Right atrium auricular region (tissue), 2 donors: ENCODE measurements at places on chromosomes 7 and 10. TPM values are rescaled to one million over a fixed set of nuclear protein-coding genes. Genes with fewer than 3 reads are reported as not detected.

DNA sequence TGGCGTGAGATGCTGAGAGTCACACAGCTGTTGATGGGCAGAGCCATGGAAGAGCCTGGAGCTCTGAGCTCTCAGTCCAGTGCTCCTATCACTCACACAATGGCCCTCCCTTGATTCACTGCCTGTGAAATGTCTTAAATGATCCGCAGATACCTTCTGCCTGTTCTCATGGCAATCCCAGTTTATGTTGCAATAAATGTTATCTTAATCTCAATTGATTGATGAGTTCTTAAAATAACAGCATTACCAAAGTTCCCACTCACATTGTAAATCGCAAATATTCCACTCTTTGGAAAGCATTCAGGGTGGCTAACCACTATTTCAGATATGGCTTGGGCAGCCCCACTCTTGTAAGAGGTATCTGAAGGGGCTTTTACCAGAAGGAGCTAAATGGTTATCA, 865.5 kb downstream of the LRMDA start:
- no peak overlapping the region for H3K4me3 ChIP-seq
- H3K27ac ChIP-seq = no peak overlapping the region
- peaks cover 14% of the 10 kb centered on the region for H3K4me1 ChIP-seq
- no peak for DNase-seq
- no peaks in the 10 kb centered on the region for H3K27me3 ChIP-seq
- no peaks in the 10 kb centered on the region for H3K36me3 ChIP-seq

- H3K36me3 ChIP-seq = no peaks in the 10 kb centered on the region
- H3K27me3 ChIP-seq = no peaks in the 10 kb centered on the region
- no peak for DNase-seq
- H3K4me3 ChIP-seq = no peak overlapping the region
- H3K27ac ChIP-seq = no peak overlapping the region
- no peaks in the 10 kb centered on the region for H3K4me1 ChIP-seq
Observed at GRCh38 chr10:71537125-71537524, 140.4 kb downstream of the CDH23 start.

DNA sequence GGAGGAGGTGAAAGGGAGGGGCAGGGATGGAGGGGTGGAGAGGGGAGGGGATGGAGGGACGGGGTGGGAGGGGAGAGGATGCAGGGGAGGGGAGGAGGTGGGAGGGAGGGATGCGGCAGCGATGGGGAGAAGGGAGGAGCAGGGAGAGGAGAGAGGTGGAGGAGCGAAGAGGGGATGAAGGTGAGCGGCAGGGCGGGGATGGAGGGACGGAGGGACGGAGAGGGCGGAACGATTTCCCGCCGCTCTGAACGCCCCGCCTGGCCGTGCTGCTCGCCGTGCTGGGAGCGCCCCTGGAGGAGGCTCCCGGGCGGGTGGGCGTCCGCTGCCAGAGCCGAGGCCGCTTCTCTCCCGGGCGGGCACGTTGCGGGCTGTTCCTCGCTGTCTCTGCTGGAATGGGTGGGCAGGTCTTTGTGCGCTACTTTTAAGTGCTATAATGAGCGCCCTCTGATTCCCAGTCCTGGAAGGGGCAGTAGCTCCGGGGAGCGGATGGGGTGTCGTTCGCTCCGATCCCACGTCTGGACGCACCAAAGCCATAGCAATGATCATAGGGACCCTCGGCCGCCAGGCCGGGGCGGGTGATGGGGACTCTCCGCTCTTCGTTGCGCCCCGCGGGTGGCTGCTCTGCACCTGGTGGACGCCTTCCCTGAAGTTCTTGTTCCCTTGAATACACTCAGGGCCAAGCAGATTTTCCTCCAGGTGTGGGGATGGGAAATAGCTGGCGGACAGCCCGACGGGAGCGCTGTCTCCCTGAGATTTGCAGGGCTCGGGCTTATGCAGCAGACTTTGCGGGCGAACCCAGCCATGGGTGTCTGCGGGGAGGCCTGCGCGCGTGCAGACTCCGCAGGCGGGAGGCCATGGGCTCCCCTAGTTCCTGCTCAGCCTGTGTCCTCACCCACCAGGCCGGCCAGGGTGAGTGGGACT, 81.1 kb upstream of the CPXM2 start:
- no peak overlapping the region for H3K4me3 ChIP-seq
- H3K27ac ChIP-seq = no peak overlapping the region
- DNase-seq = no peak
- no peaks in the 10 kb centered on the region for H3K36me3 ChIP-seq

DNA sequence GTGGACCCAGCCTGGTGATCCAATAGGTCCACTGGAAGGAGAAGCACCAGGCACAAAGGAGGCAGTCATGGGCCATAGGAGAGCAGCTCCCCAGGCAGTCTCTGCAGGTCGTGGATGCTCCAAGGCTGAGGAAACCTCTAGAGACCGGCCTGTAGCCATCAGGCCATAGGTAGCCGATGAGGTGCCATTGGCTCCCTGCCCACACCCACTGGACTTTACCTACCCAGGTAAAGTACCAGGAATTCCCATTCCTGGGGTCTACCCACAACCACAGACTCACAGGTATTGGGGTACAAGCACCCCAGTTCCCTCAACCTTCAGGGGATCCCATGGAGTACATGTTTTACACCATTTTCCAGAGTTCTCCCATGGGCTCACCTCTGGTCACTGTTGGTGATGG, 188.0 kb upstream of the TCERG1L start:
- H3K4me3 ChIP-seq = no peak overlapping the region
- H3K4me1 ChIP-seq = no peaks in the 10 kb centered on the region
- no peaks in the 10 kb centered on the region for H3K27me3 ChIP-seq
- H3K27ac ChIP-seq = no peak overlapping the region
- H3K36me3 ChIP-seq = no peaks in the 10 kb centered on the region

GRCh38 chr10:75546004-75546403, 114.6 kb downstream of the LRMDA start:
- no peaks in the 10 kb centered on the region for H3K4me1 ChIP-seq
- H3K4me3 ChIP-seq = no peak overlapping the region
- H3K27ac ChIP-seq = no peak overlapping the region
- H3K27me3 ChIP-seq = no peaks in the 10 kb centered on the region
- no peaks in the 10 kb centered on the region for H3K36me3 ChIP-seq
- no peak for DNase-seq

DNA sequence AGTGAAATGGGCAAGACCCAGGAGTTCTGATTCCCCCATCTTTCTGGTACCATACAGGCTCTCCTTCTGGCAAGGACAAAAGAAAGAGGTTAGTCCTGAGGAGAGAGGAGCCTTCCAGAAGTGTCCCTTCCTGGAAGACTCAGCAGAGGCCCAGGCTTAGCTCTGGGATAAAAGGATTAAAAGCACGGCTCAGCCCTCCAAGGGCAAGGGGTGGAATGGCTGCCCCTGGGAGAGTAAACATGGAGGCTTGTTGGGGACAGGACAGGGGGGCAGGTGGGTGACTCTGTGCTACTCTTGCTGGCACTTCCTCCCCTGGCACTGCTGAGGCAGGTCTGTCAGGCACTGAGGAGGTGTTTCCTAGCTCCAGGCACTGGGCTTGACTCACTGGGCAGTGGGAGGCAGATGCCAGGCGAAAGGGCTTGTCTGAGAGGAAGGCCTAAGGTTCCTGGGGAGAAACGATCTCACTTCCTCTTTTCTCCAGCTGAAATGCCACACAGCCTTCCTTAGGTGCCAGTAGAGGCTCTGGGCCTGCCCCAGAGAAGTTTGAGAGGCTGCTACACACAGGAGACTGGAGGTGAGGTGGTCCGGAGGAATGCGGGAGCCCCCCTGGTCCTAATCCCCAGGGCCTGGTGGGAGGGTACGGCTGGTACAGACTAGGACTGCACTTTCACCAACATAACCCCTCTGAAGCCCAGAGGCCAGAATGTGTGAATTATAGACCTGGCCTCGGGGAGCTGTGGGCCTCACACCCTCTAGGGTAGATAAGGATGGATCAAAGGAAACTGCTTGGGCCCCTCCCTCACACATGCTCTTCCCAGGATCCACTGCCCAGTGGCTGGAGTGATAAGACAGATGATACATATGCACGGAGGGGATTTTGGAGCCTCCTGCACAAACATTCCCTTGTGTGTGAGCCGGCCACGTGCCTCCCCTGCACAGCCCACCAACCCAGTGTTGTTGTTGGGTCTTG, 63.2 kb upstream of the PODXL start:
- H3K36me3 ChIP-seq = no peaks in the 10 kb centered on the region
- H3K27ac ChIP-seq = no peak overlapping the region
- H3K4me1 ChIP-seq = peaks cover 49% of the 10 kb centered on the region

- no peaks in the 10 kb centered on the region for H3K36me3 ChIP-seq
- no peaks in the 10 kb centered on the region for H3K27me3 ChIP-seq
- DNase-seq = no peak
- H3K27ac ChIP-seq = peak overlapping the region; percentile 92
- H3K4me1 ChIP-seq = no peaks in the 10 kb centered on the region
Observed at GRCh38 chr7:24980534-24981170, 674 bp upstream of the OSBPL3 start.

- no peak overlapping the region for H3K27ac ChIP-seq
- H3K4me1 ChIP-seq = no peaks in the 10 kb centered on the region
- no peak for DNase-seq
- no peaks in the 10 kb centered on the region for H3K27me3 ChIP-seq
Observed at GRCh38 chr7:42381161-42381560, 144.2 kb upstream of the GLI3 start.

DNA sequence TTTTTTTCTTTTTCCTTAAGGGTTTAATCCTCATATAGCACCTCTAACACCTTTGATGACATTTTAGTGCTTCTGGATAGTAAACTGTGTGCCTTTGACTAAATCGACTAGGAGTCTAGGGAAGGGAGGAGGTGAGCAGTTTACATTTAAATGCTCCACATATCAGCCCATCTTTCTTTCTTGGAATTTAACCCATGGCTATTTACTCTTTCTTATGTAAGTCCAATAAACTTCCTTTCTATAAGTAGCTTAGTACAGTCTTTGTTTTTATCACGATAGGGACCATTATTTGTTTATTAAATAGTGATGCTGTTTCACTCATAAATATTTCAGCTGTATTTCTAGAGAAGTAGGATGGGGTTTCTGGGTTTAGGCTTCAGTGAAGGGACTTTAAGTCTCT, 669.9 kb downstream of the AUTS2 start:
- no peaks in the 10 kb centered on the region for H3K4me1 ChIP-seq
- no peak for DNase-seq
- no peak overlapping the region for H3K4me3 ChIP-seq
- no peaks in the 10 kb centered on the region for H3K36me3 ChIP-seq
- H3K27ac ChIP-seq = no peak overlapping the region

- no peaks in the 10 kb centered on the region for H3K27me3 ChIP-seq
- no peak overlapping the region for H3K27ac ChIP-seq
- peaks cover 18% of the 10 kb centered on the region for H3K4me1 ChIP-seq
- DNase-seq = no peak
- H3K4me3 ChIP-seq = no peak overlapping the region
- no peaks in the 10 kb centered on the region for H3K36me3 ChIP-seq
Observed at GRCh38 chr7:10205696-10206095, 768.0 kb upstream of the PHF14 start.

DNA sequence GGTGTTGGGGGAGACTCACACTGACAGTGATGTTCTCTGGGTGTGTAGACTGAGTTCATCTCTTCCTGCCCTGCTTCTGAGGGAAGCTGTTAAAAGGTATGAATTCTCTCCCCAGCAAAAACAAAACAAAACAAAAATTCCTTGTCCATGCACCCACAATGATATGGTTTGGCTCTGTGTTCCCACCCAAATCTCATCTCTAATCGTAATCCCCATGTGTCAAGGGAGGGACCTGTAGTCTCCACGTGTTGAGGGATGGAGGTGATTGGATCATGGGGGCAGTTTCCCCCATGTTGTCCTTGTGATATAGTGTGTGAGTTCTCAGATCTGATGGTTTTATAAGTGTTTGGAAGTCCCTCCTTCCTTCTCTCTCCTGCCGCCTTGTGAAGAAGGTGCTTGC, 245.5 kb downstream of the GALNT17 start:
- no peaks in the 10 kb centered on the region for H3K27me3 ChIP-seq
- no peak for DNase-seq
- no peaks in the 10 kb centered on the region for H3K36me3 ChIP-seq
- no peak overlapping the region for H3K27ac ChIP-seq
- no peak overlapping the region for H3K4me3 ChIP-seq
- H3K4me1 ChIP-seq = no peaks in the 10 kb centered on the region

DNA sequence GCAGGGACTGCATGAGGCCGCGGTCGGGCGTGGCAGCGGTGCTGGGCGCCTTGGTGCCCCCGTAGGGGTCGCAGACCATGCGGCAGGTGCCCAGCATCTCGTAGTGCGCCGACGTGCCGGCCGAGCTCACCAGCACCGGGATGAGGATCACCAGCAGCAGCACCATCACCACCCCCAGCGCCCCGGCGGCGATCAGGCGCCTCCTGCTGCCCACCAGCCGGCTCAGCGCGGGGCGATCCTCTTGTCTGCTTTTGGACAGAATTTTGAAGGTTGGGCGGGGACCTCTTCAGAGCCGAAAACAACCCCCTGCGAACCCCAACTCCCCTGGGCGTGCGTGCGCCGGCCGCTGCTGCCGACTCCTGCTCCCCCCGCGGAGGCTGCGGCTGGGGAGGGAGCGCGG, 779 bp downstream of the C1QL3 start:
- H3K36me3 ChIP-seq = no peaks in the 10 kb centered on the region
- no peaks in the 10 kb centered on the region for H3K27me3 ChIP-seq
- H3K4me1 ChIP-seq = no peaks in the 10 kb centered on the region
- no peak for DNase-seq

- H3K36me3 ChIP-seq = no peaks in the 10 kb centered on the region
- H3K27me3 ChIP-seq = no peaks in the 10 kb centered on the region
- H3K4me1 ChIP-seq = no peaks in the 10 kb centered on the region
- H3K27ac ChIP-seq = no peak overlapping the region
Observed at GRCh38 chr10:101258179-101258885, 29.1 kb upstream of the LBX1 start.

- H3K4me1 ChIP-seq = no peaks in the 10 kb centered on the region
- no peaks in the 10 kb centered on the region for H3K27me3 ChIP-seq
- no peak overlapping the region for H3K4me3 ChIP-seq
- H3K27ac ChIP-seq = no peak overlapping the region
- no peak for DNase-seq
- H3K36me3 ChIP-seq = no peaks in the 10 kb centered on the region
Observed at GRCh38 chr10:8810677-8811076, 756.2 kb downstream of the GATA3 start.

TRIM4 gene
- total RNA-seq = 13.3 TPM

ASZ1 gene
- not detected for total RNA-seq

CDHR1 gene
- total RNA-seq = 1.6 TPM

SPDYE11 gene
- total RNA-seq = not detected

TFPI2 gene
- 1.1 TPM for total RNA-seq

MYOZ1 gene
- 51.0 TPM for total RNA-seq

RGR gene
- total RNA-seq = not detected

TUBAL3 gene
- not detected for total RNA-seq
